ENCODE measurements at places on chromosomes 16 and 17. TPM values are rescaled to one million over a fixed set of nuclear protein-coding genes. Genes with fewer than 3 reads are reported as not detected.

Gene MYH3
- total RNA-seq, result 2.3 TPM

Gene KRT40
- total RNA-seq, result not detected

Gene SCARF1
- 0.28 TPM for total RNA-seq

Gene RUNDC3A
- 1.3 TPM for total RNA-seq

Gene SYNGR3
- total RNA-seq, result 0.17 TPM

Gene PRSS8
- total RNA-seq, result 43.7 TPM

Gene GPR139
- not detected for total RNA-seq

Gene USP7
- total RNA-seq, result 52.7 TPM

Gene OXLD1
- 42.4 TPM for total RNA-seq

Gene HBQ1
- not detected for total RNA-seq

Gene KREMEN2
- total RNA-seq, result 0.33 TPM

Gene TPSG1
- not detected for total RNA-seq

Gene STAC2
- not detected for total RNA-seq

Gene RNF112
- 0.16 TPM for total RNA-seq

All from mammary epithelial cell (primary cell).